ENCODE measurements at places on chromosomes 7 and 10.
A peak's percentile ranks its signal among the peaks of the same experiment; 100 is the strongest.

- peak; percentile 78 for DNase-seq
Observed at GRCh38 chr7:94374231-94374630, 20.5 kb upstream of the COL1A2 start.

- no peak for DNase-seq
Observed at GRCh38 chr10:49273082-49273465, 25.9 kb upstream of the C10orf71 start.

GRCh38 chr10:10626734-10627133 is 390.9 kb upstream of the CELF2 start:
- peak; percentile 19 for DNase-seq

- DNase-seq: no peak
Observed at GRCh38 chr7:93146472-93147141, 1.6 kb downstream of the SAMD9L start.

GRCh38 chr7:151595702-151596350 is 76.1 kb upstream of the RHEB start:
- no peak for DNase-seq

DNA sequence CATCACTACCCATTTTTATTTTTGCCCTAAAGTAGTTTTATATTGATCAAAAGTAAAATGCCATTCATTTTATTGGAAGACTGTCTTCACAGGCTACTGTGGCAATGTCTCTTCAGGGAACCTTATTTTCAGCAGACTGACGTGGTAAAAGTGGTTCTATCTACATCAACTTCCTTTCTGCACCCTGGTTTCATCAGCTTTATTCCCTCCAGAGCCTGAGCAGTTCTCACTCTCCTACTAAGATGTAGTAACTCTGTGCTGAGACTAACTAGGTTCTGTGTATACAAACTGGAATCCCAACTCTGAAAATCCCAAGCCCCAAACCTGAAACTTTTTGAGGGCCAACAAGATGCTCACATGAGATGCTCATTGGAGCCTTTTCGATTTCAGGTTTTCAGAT is 155.3 kb downstream of the SFMBT2 start:
- no peak for DNase-seq

DNA sequence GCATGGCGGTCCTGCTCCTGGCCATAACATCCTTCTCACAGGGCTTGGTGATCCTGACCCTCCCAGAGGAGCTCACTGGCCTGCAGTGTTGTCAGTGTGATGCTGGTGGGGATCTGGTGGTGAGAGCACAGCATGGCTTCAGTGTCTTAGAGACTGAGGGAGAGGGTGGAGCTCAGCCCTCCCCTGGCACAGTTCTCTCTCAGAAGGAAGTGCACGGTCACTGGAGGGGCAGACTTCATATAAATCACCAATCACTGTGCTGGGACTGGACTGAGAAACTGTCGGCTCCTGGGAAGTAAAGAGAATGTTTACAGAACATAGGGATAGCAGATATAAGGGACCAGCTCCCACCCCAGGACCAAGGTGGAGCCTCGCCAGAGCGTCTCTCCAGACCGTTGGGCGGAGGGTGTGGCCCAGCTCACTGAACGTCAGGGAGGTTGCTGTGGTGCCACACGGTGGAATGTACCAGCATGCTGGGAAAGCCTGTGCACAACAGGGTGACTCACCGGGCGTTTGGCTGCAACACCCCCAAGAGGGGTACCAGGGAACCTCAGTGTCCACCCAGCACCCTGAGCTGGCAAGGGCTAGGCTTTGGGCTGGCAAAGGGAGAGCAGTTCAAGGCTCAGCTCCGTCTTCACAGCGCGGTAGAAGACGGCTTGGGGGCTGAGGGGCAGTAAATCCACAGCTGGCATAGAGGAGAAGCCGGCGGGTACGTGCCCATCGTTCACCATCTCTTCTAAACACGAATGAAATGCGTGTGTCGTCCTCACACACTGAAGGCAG is 8.8 kb upstream of the GET4 start:
- no peak for DNase-seq

- DNase-seq: peak; percentile 70
Observed at GRCh38 chr10:97553575-97554031, 19.0 kb upstream of the ANKRD2 start.

DNA sequence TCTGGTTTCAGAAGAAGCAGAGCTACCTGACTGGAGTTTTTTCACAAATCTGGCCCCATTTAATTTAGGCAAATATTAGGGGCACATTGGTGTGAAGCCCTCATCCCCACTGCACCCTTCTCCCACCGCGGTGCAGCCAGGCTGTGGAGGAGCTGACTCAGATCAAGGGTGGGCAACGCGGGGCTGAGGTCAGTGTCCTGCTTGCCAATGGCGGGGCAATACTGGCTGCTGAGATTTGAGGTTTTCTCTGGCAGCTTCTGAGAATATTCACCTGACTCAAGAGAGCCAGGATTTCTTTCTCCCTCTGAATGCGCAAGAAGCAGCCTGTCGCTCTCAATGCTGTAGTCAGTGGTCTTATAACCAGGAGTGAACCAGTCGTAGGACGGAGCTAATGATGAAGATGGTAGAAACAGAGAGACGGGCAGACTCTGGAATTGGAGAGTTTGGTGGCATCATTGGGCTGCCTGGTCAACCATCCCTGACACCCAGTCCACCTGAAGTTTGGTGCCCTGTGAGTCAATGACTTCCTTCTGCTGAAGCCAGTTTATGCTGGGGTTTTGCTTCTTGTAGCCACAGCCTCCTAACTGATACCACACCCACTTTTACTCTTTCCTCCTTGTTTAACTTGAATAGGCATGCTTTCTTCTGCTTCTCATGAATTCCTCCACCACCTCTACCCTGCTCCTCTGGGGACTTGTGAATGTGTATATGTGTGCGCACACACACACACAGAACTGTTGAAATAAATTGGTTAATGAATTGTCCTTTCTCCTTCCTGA is 123.7 kb upstream of the CTBP2 start:
- DNase-seq: no peak

DNA sequence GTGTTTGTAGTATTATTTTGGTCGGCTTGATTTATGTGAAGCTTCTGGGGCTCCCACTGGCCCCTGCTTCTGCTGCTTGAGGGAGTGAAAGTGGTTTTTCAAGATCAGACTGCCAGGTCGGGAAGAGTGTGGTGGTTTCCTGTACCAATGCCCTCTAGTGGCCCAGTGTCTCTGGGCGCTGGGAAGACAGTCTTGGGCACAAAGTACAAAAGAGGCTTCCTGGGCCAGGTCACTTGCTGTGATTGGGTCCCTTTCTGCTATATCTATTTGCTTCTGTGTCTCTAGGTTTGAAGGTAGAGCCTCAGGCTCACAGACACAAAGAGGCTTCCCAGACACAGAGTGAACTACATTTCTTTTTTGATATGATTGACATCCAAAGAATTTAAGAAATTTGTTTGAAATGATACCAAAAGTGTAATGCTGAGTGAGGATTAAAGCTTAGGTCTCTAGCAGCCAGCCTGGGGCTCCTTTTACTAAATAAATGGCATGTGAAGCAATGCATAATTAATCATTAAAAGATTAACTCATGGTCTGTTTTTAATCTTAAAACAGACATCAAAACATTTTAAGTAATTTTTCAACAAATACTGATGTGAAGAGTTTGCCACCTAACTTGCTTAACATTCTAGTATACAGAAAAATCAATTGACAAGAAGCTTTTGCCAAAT is 36.3 kb downstream of the ABCB1 start:
- DNase-seq: peak; percentile 41

DNA sequence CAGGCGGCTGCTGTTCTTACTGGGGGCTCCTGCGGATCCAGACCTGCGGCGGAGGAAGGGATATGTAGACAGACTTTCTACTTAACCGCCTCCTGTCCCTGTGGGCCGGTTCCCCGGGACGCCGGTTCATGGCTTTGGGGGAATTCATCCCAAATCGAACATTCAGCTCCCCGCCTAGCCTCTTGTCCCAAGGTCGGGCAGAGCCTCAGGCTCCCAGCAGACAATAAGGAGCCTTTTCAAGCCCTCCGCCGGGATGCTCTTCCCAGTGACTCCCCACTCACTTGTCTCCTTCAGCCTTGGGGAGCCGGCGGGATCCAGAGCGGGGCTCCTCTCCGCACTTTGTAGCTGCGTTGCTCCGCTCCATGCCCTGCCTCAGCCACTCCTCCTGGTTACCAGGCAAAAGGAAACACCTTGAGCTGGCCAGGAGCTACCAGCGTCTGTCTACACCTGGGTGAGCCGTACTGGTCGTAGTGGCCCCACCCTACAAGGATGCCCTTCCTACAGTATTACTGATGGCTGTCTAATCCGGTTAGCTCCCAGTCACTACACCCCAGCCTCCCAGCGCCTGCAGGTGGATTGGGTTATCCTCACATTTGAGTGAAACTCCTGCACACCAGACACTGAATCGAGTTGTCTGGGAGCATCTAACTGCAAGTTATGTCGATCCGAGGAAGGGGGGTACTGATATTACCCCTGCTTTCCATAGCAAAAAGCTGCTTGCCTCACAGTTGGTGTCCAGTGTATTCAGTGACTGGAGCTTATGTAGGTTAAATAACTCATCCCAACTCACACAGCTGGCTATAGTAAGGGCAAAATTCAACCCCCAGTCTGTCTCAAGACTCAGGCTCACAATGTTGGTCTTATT is at the start of gene C10orf95:
C10orf95 (minus strand) TSS at position 439 of the 865 bp plus-strand sequence. CDS start 450 bp downstream, outside the sequence.
- DNase-seq: peak; percentile 88

DNA sequence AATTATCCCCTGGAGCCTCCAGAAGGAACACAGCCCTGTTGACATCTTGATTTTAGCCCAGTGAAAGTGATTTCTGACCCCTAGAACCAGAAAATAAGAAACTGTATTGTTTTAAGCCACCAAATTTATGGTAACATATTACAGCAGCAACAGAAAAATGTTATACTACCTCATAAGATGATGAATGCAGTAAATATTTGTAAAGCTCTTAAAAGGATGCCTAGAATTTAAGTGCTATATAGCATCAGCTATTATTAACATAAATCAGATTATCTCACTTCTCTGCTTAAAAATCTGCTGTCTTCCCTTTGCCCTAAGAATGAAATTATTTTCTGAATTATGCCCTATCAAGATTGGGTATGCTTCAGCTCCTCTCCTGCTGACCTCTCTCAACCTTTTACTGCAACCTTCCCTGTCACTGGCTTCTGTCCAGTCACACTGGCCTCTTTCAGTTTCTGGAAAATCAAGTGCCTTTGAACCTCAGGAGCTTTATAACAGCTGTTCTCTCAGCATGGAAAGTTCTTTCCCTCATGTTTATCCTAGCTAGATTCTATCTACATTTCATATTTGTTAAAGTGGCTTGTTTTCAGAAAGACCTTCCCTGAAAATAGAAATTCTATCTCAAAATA is 78.9 kb downstream of the GPR37 start:
- no peak for DNase-seq

DNA sequence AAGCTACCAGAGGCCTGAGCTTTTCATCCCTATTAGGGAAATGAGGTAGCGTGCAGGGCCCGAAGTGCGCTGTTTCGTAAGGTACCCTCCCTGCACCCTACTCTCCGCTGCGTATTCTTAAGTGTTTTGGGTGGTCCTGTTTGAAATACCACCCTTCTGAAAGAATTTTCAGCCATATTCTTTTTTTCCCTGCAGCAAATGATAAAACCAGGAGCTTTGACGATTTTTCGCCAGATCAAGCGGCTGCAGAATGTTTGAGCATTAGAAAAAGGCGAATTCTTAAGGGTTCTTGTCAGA is 1.2 kb downstream of the RSBN1L start:
- no peak for DNase-seq

DNA sequence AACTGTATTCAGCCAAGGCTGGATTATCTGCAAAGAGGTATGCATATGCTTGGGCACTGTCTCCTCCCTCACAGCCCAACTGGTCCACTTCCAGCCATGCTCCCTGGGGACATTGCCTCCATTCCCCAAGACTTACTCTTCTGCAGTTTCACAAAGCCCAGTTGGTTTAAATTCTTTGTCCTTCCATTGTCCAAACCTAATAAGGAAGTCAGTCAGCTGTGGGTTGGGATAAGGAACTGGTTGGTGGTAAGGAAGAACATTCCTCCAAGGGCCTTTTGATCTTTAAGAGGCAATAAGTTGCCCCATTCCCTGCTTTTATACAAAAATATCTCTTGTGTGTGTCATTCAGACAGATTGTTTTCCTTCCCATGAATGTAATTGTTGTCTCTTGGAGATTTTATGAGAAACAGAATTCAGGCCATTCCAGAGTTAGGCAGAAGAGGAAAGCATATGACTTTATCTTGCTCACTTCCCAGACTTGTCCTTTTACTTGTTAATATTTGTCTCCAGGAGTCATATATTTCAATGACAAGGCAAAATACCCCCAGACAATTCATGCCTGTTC is 673.7 kb downstream of the SUGCT start:
- no peak for DNase-seq

DNA sequence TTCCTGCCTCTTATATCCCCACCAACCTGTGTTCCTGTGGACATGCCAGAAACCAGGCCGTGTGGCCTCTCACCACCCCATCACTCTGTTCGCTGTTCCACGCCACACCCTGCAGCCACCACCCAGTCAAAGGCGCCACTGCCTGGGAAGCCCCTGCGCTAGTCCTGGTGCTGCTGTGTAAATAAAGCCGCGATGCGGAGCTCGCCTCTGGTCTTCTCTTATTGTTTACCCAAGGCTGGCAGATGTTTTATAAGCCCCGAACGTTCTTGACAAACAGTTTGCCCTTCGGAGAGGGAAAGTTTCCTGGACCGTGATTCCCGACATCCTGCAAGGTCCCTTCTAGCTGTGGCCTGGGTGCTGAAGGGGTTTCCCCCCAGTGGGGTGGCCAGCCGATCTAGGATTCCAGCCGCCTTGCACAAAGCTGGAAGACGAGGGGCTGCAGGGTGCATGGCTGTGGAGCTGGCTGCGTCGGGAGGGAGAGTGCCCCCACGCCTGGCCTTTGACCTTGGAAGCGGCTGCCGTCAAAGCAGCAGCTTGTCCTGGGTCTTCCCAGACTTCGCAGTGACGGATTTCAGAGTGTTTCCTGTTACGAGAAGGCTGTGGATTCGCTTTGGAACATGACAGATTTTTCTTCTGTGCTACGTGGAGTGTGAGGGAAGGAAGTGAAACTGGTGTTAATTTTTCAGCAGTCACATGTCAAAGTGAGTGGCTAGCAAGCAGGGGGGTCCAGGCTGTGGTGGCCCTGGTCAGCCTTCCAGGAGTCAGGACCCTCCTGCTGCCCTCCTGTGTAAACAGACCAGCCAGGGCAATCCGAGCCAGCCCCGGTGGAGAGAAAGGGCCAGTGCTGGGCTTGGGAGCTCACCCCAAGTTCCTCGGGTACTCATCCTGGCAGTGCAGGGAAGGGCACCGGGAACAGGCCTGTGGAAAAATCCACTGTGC is 61.6 kb downstream of the LHPP start:
- peak; percentile 31 for DNase-seq

GRCh38 chr7:47291461-47292081 is 290.3 kb downstream of the TNS3 start:
- DNase-seq: no peak

DNA sequence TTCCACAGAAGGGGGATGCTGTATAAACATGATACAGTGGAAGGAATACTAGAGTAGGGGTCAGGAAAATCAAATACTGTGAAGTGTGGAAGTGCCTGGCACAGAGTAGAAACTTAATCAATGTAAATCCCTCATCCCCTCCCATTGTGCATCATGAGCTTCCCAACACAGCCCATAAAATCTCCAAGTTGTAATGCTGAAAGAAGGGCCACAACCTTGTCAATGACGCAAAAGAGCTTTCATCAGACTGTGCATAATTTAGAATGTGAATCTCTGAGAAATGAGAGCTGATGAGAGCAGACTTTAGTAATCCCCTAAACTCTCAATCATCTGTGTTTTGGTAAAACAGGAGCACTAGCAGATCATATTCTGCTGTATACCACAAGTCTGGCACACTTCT is 105.2 kb upstream of the IMMP2L start:
- no peak for DNase-seq

All from NCI-H82 (cell line).